ENCODE measurements at places on chromosomes 6 and 20.

- DNase-seq = no peak
Observed at GRCh38 chr6:167504385-167504961, 179.6 kb downstream of the TTLL2 start.

DNA sequence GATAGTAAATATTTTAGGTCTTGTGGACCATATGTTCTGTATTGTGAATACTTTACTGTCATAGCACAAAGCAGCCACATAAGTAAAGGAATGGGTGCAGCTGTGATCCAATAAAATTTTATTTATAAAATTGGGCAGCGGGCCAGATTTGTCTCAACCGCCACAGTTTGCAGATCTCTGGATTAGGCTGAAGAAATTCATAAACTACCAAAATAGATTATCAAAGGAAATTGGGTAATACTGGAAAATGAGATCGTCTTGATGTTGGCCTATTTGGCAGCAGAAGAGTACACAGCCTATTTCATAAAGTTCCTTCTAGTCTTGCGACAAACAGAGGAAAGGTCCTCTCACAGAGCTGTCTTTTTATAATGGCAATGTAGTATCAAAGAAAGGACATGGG, 69.8 kb downstream of the DZANK1 start:
- no peak for DNase-seq

GRCh38 chr6:39426073-39426456, 103.6 kb upstream of the KCNK16 start:
- no peak for DNase-seq

DNA sequence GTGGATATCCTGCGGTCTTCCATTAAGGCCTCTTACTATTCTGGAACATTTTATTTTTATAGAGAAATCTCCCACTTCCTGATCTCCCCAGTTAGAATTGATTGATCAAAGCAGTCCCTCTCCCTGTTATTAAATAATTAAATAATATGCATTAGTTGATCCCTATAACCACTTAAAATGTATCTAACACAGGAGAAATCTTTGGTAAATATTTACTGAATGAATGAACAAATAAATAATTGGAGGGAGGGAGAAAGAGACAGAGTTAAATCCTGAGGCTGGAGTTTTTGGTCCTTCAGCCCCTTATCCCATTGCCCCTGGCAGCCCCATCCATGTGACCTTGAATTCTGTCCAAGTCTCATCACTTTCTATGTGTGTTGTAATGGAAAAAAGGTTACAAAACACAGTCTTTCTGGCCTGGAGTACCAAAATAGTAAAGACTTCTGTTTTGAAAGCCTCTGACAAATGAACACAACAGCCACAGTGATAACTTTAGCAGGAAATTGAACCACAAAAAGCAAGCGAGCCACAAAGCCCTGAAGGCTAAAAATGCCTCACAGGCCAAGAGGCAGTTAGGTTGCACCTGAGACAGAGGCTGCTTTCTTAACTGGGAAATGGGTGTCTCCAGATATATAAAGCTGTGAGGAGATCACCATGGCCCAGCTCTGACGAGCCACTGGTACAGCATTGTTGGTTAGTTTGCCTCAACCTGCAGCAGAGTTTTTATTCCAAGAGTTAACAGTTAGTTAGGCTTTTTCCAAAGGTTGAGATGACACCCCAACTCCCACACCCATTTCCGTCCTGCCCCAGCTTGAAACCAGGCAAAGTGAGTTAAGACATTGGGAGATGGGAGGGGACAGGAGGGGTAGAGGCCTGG, 11.3 kb downstream of the NT5E start:
- no peak for DNase-seq

- DNase-seq = no peak
Observed at GRCh38 chr20:19427480-19427879, 215.0 kb downstream of the SLC24A3 start.

DNA sequence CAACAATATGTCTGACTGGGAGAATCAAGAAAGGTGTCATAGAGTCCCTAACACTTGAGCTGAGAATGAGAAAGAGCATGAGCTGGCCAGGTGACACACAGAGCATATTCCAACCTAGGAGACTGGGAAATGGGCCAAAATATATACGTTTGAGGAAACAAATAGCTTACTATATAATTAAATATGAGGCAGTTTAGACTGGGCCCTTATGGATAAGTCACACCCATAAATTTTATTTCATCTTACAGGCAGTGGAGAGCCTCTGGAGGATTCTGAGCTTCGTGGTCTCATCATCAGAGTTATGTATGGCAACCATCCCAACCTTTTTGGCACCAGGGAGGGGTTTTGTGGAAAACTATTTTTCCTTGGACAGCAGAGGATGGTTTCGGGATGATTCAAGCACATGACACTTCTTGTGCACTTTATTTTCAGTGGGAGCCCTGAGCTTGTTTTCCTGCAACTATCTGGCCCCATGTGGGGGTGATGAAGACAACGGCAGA, 12.9 kb upstream of the NQO2 start:
- no peak for DNase-seq

DNA sequence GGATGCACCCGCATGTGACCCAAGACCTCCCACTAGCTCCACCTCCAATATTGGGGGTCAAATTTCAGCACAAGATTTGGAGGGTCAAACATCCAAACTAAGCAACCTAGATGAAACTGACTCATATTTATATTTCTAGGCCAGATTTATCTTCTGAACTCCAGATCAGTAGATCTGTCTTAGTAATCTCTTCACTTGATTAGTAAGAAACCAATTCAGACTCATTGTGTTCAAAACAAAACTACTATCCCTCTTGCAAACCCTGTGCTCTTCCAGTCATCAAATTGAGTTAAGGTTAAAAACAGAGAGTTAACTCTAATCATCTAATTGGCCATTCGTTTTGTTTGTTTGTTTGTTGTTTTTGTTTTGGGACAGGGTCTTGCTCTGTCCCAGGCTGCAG, 43.3 kb downstream of the MKKS start:
- no peak for DNase-seq

- no peak for DNase-seq
Observed at GRCh38 chr20:50561379-50562078, 51.3 kb downstream of the PTPN1 start.

DNA sequence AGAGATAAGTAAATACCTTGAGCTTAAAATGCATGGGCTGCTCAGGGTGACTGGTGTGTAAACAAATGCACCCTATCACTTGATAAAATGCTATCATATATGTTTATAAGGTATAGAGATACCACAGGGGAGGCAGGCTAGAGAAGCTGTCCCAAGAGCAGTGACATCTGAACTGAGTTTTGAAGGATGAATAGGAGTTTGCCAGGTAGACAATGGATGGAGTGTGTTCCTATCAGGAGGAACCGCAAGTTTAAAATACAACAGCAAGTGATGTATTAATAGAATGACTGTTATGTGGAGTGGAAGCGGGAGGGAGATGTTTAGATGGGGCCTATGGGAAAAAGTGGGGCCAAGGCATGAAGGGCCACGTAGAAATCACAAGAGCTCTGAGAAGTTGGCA, 38.7 kb upstream of the CHMP4B start:
- no peak for DNase-seq

GRCh38 chr20:16175322-16175961, 397.8 kb downstream of the KIF16B start:
- DNase-seq = no peak

- no peak for DNase-seq
Observed at GRCh38 chr20:40359131-40359912, 329.7 kb downstream of the MAFB start.

- no peak for DNase-seq
Observed at GRCh38 chr20:59647271-59647670, 42.9 kb downstream of the PHACTR3 start.

DNA sequence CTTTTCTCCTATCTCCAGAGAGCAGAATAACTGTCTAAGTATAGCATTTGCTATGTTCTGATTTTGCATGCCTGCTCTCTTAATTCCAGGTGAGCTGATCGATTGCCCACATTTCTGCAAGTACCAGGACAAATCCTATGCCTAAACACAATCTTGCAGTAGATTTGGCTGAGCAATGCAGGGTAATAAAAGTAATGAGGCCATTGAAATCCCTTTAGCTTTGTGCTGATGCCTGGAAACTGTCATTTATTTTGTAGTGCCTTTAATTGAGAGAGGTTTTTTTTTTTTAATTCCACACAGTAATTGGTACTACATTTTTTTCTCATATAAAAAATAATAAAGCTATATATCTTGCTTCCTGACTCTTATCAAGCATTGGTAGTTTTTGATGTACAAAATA, 252.3 kb downstream of the NKAIN2 start:
- DNase-seq = no peak

DNA sequence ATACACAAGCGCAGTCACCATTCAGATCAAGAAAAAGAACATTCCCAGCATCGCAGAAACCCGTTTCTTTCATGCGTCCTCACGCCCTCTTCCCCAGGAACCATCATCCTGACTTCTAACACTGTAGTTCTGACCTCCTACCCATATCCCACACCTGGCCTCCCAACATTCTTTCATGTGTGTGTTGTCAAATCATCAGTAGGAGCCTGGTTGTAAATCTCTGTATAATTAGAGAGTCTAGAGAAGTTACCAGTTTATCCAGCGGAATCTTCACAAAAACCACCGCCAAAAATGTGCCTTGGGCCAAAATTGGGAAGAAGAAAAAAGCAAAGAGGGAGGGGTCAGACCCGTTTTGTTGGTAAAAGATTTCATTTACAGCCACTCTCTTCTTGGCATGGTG, 91.6 kb downstream of the RTN4IP1 start:
- no peak for DNase-seq

GRCh38 chr6:17417817-17418216, 24.4 kb downstream of the CAP2 start:
- DNase-seq = no peak

GRCh38 chr20:63740627-63741353, 1.2 kb downstream of the SLC2A4RG start:
- peak; percentile 69 for DNase-seq

DNA sequence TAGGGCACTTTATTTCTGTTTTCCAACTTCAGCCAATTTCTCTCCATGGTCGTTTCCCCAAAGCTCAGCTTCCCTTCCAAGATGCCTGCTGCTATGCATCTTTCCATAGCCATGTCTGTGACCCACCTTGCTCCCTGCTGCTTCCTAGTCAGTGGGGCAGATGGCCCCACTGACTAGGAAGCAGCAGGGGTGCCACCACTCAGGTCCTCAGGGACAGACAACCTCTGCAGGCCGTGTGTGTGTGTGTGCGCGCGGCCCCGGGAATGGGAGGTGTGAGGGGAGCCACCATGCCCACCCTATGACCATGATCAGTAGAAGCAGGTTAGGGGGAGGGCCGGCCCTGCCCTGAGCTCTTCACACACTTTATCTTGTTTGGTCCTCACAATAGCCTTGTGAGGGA, 2.7 kb upstream of the IP6K3 start:
- DNase-seq = no peak

Measured in midbrain (tissue), 1 donor.